NCI-H187 (cell line): ENCODE measurements at places on chromosomes 1 and 21.

- DNase-seq, result no peak
These were observed 20.6 kb upstream of the LAMC2 start for GRCh38 chr1:183165456-183165855.

GRCh38 chr1:7960165-7960564, 1.3 kb upstream of the PARK7 start:
- no peak for DNase-seq

- DNase-seq, result no peak
These were observed 5.5 kb downstream of the SORT1 start for GRCh38 chr1:109392037-109392787.

GRCh38 chr1:24216276-24217074, 29.4 kb upstream of the IFNLR1 start:
- DNase-seq, result peak; percentile 32

GRCh38 chr1:54309631-54310366, 96.4 kb downstream of the SSBP3 start:
- peak; percentile 13 for DNase-seq

DNA sequence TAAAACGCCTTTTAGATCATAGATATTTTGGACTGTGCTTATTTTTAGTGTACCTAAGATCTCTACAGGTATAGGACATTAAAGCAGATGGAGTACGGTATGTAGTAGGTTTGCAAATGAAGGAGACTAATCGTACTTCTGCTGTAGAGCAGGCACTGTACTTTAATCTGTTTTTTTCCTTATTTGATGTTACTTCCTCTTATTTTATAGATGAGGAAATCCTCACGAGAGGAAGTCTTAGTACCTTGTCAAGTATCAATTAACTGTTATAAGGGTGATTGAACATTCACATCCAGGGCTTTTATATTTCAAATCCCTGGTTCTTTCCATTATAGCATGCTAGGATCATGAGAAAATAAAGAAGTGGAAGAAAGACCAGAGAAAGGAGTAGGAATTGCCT, 41.1 kb downstream of the CACHD1 start:
- no peak for DNase-seq

DNA sequence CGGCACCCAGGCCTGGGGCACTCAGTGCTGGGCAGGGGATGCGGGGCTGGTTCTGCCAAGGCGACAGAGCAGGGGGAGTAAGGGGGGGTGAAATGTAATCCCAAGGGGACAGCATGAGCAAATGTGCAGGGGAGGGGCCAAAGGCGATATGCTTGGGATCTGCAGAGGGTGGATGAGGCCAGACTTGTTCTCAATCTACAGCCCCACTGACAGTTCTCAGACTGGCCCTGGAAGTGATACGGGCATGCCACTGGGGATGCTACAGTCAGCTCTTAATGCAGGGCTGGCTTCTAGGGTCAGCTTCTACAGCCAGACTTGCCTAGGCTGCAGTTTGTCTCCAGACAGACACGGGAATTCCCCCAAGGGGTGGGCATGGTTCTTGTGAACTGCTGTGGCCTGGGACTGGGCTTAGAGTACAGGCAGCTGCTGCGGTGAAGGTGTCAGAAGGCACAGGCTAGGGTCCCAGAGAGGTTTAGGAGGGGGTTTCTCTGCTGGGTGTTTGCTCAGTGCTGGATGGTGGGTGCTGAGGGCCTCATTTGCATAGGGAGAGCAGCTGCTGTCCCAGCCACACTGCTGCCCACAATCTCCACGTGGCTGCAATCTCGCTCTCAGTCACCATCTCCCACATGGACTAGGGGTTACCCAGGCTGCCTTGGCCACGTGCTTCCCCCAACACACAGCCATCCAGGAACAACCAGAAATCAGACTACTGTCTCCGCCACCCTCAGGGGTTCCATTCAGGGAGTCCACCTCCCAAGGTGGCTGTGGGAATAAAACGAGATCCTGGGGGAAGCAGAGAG, 190.1 kb downstream of the HIVEP3 start:
- DNase-seq, result no peak

DNA sequence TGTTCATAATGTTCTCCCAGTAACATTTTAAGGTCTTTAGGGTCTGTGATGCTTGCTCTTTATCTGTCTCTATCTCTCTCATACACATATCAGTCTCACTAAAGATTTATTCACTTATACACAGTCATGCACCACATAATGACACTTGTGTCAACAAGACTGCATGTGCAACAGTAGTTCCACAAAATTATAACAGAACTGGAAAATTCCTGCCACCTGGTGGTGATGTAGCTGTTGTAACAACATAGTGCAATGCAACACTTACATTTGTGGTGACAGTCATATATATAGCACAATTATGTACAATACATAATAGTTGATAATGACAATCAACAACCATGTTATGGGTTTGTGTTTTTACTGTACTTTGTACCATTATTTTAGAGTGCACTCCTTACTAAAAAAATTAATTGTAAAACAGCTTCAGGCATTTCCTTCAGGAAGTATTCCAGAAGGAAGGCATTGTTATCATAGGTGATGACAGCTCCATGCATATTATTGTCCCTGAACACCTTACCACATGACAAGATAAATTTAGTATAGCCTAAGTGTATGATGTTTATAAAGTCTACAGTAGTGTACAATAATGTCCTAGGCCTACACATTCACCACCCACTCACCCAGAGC, 8.1 kb downstream of the TDRD5 start:
- no peak for DNase-seq

DNA sequence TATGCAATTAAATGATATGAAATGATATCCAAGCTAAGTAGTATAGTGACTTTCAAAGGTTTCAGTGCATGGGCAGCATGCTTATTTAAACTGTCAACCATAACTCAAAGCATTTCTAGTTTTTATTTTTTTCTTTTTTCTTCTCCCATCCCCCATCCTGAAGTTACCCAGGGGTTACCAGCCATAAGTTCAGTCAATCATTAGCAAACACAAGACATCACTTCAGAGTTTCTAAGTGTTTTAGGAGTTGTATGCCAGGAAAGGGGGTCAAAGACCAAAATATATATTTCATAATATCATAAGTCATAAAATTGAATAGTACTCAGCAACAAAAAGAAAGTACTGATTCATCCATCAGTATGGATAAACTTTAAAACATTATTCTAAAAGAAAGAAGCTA, 28.7 kb downstream of the DHX9 start:
- DNase-seq, result no peak

- no peak for DNase-seq
These were observed 30.9 kb downstream of the RCAN1 start for GRCh38 chr21:34583926-34584563.
